ENCODE measurements at places on chromosomes 7 and 10.

- no peak for DNase-seq
Observed at GRCh38 chr10:8149991-8150390, 95.5 kb downstream of the GATA3 start.

- DNase-seq, result no peak
Observed at GRCh38 chr10:93068411-93069244, 5.1 kb upstream of the CYP26A1 start.

- peak; percentile 31 for DNase-seq
Observed at GRCh38 chr7:107138696-107139420, 29.9 kb upstream of the HBP1 start.

DNA sequence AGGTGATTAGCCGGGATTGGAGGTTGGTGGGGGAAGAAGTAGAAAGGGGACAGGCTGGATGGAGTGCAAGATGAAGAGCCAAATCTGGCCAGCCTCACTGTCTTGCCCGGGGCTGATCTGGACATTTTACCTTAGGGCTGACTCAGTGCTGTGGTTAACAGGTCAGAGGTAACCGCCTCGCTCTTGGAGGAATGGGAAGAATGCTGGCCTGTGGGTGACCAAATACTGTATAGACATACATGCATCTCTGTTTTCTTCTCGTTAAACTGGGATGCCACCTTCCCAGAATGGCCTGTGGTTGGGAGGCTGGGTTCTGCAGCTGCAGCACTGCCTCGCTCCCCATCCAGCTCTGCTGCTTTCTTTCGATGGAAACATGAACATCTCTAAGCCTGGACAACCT, 120.0 kb downstream of the SEC23IP start:
- no peak for DNase-seq

GRCh38 chr10:73376679-73377078, 18.0 kb upstream of the CFAP70 start:
- no peak for DNase-seq

GRCh38 chr7:40884241-40884640, 749.4 kb downstream of the SUGCT start:
- DNase-seq, result no peak

DNA sequence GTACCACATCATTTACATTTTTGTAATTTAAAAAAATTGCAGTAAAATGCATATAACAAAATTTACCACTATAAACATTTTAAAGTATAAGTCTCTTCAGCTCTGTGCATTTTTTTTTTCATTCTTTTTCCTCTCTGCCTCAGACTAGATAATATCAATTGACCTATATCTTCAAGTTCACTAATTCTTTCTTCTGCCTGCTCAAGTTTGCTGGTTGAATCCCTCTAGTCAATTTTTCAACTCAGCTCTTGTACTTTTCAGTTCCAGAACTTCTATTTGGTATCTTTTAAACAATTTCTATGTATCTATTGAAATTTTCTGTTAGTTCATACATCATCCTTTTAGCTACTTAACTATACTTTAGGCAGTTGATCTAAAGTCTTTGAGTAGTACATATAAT, 112.0 kb downstream of the MICU1 start:
- DNase-seq, result no peak

- DNase-seq, result peak; percentile 99
Observed at GRCh38 chr10:102503264-102504178, at the start of gene SUFU. TSS of gene SUFU (plus strand) at chr10:102503972. CDS start at chr10:102504153, 181 bp downstream.
